ENCODE measurements at places on chromosomes 16 and 17.

DNA sequence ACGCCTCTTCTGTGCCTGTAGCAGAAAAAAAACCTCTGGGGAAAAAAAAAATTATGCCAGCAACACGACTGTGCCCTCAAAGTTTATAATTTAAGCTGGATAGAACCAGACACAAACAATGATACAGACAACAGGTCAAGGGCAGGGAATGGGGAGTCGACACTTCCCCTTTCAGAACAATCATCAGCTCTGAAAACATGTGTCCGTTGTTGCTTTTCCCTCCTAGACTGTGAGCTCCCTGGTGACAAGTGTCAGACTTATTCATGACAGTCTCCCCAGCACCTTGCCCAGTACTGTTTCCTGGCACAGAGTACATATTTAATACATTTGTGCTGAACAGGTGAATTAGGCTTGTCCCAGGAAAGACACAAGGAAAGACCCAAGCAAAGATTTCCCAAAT is 178.3 kb downstream of the SOX9 start:
- DNase-seq, result no peak

DNA sequence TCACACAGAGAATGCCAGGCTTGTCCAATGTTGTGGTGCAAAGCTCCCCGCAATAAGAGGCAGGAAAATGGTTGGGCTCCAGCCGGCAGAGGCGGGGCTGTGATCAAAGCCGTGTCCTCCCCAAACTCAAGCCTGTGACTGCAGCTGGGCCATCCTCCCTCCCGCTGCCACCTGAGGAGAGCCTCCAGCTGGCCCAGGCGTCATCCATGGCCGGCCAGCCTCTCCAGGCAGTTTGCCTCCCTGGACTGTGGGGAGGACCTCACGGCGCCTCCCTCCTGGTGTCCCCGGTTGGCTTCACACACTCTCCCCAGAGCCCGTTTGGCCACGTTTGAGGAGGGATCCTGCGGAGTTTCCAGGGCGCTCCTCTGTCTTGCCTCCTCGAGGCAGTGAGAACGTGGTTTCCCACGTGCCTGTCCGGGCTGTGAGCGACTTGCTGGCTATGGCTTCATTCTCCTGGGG is 134.1 kb downstream of the IRF8 start:
- DNase-seq, result no peak

GRCh38 chr16:598823-599739 is 9.2 kb downstream of the RAB40C start:
- DNase-seq, result no peak

GRCh38 chr16:27195941-27196595 is 7.3 kb upstream of the KDM8 start:
- DNase-seq, result no peak

- DNase-seq, result no peak
Observed at GRCh38 chr17:78290721-78291120, 59.3 kb downstream of the TMEM235 start.

- peak; percentile 69 for DNase-seq
Observed at GRCh38 chr16:56608043-56608875, at the start of gene MT2A. Gene MT2A (plus strand): TSS chr16:56608584. CDS start chr16:56608656, 72 bp downstream.

GRCh38 chr16:83233153-83233552 is 574.6 kb upstream of the HSBP1 start:
- no peak for DNase-seq

GRCh38 chr17:62793919-62794665 is 14.0 kb downstream of the MARCHF10 start:
- DNase-seq, result no peak

DNA sequence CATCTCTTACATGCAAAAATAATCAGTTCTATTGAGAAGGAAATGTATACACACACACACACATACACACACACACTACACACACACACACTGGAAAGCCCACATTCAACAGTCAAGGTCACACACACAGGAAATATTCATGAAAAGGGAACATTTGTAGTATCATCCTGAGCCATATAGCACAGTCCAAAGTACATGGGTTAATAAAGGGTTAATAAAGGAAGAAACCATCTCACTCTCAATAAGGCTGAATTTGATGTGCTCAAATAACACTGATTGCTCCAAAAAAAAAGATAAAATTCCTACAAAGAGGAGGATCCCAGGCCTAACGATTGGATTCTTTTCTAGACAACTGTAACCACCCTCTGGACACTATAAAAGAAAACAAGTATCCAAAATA is 164.7 kb downstream of the SLC39A11 start:
- no peak for DNase-seq

DNA sequence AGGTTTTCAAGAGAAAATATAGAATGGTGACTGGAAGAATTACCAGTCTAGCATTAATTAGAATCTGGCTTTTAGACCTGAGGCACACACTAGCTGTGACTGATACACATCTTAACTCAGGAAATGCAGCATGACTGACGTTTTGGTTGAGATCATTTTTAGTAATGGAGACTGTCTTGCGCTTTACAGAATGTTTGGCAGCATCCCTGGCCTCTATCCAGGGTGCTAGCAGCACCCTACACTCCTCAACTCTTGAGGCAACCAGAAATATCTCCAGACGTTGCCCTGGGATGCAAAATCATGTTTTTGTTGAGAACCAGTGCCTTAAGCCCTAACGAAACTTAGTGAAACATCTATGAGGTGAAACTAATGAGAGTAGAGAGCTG is 109.0 kb downstream of the HS3ST3A1 start:
- DNase-seq, result no peak

- no peak for DNase-seq
Observed at GRCh38 chr17:77299256-77300015, 158.7 kb downstream of the SEC14L1 start.

- no peak for DNase-seq
Observed at GRCh38 chr16:85940214-85940613, 41.3 kb downstream of the IRF8 start.

- DNase-seq, result no peak
Observed at GRCh38 chr16:24999088-24999670, 16.0 kb downstream of the ARHGAP17 start.

- DNase-seq, result no peak
Observed at GRCh38 chr17:62186841-62187240, 121.8 kb upstream of the MED13 start.

GRCh38 chr17:57004944-57005579 is 27.1 kb downstream of the SCPEP1 start:
- no peak for DNase-seq

DNA sequence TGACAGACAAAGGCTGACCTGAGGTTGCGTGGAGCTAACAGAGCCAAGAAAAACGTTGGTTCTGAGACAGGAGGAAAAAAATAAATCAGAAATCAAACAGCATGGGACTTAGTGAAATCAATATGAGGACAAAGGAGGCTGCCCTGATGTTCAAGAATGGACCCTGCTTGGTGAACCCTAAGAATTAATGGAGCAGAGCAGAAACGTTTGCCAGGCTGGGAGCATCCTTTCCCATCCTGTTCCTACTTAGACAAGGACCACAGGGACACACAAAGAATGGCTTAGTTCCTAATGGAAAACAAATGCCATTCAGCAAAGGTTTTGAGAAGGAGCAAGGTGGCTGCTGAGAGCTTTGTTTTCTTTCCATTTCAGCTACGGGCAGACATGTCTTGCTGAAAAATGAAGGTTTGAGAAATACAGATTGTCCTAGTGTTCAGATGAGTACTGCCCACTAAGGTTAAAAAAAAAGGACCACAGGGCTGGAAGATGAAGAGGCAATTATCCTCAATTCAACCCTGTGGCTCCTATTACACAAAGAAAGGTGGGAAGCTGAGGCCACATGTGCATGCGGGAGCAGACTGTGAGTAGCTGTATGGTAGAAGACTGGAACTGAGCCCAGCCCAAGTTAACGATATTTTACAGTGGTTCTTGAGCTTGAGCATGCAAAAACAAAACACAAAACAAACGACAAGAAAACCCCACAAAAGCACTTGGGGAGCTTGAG is 230.1 kb downstream of the SLC39A11 start:
- no peak for DNase-seq

DNA sequence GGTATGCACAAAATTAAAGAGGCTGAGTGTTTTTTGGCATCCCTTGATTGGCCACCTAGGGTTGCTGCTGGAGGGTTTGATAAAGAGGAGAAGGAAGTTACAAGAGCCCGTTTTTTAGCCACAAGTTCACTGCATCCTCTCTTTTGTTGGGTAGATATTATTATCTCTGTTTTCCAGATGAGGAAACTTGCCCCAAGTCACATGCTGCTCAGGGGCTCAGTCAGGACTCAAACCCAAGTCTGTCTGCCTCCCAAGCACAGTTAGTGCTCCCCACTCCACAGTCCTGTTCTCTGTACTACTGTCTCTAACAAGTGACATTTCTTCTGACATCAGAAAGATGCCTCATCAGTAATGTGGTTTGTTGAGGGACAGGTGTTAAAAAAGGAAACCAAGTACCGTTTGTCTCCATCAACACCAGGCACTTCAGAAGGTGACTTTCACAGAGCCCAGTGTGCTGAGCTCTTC is 1.4 kb downstream of the NT5M start:
- DNase-seq, result no peak

- no peak for DNase-seq
Observed at GRCh38 chr17:35808240-35808961, 883 bp upstream of the TAF15 start.

- no peak for DNase-seq
Observed at GRCh38 chr16:89426736-89427530, 63.4 kb downstream of the ANKRD11 start.

DNA sequence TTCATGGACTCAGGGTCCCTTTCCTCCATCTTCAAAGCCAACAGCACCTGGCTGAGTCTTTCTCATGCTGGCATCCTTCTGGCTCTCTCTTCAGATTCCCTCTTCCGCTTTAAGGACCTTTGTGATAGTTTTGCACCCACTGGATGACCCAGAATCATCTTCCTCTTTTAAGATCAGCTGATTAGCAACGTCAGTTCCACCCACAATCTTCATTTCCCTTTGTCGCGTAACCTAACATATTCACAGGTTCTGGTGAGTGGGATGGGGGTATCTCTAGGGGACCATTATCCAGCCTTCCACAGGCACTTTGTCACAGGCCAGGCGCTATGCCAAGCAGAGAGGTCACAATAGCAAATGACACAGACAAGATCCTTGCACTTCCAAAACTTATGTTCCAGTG is 593.8 kb downstream of the MAF start:
- DNase-seq, result no peak

- no peak for DNase-seq
Observed at GRCh38 chr16:64983963-64984362, 137.9 kb downstream of the CDH11 start.

DNA sequence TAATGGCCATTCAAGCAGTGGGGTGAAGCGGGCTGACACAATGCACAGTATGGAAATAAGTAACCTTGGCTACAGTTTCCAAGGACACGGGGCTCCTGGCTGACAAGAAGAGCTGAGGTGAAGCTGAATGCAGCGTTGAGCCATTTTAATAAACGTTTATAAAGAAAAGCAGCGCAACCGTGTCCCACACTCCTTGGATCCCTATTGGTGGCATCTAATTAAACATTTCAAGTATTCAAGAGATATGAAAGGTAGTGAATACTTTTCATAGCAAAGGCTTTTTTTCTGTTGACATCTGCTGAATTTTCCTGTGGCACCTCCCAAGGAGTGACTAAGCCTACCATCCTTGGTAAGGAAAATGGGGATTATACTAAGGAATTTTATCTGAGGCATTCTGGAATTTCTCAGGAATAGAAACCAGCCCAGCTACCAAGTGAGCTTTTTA is 26.5 kb downstream of the DUSP14 start:
- DNase-seq, result no peak

- no peak for DNase-seq
Observed at GRCh38 chr17:10648956-10649355, 8.2 kb downstream of the MYH3 start.

DNA sequence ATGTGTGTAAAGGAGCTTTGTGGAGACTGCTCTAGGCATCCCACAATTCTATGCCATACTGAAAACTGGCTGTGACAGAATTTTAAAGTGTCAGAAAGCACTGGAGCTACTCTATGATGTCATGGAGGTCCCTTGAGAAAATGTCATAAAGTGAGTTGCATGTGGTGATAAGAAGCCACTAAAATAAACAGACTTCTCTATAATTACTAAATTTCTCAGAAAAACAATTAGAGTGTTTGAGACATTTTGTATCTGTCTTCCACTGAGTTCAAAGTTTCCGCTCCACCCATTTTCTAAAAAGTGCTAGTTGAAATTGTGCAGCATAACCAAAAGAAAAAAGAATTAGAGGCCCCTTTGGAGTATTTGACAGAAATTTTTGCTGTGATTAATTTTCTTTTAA is 603.9 kb downstream of the KCNJ2 start:
- DNase-seq, result no peak

GRCh38 chr17:57323391-57323790 is 67.1 kb downstream of the MSI2 start:
- DNase-seq, result no peak

Measured in NCI-H1436 treated with DMSO at 0.1 percent for 48 hours (cell line).